ENCODE measurements at places on chromosomes 6 and 20. TPM values are rescaled to one million over a fixed set of nuclear protein-coding genes. Genes with fewer than 3 reads are reported as not detected.

GRCh38 chr6:24536466-24536865 is 41.7 kb downstream of the ALDH5A1 start:
- H3K27me3 ChIP-seq, result no peaks in the 10 kb centered on the region
- H3K36me3 ChIP-seq, result peaks cover 2% of the 10 kb centered on the region
- no peaks in the 10 kb centered on the region for H3K4me1 ChIP-seq
- no peak for DNase-seq
- H3K27ac ChIP-seq, result no peak overlapping the region

The VARS2 gene
- total RNA-seq, result 81.1 TPM

The MYLIP gene
- total RNA-seq, result 9.2 TPM

The THBS2 gene
- not detected for total RNA-seq

Data from activated CD4-positive, alpha-beta T cell treated with anti-CD3 and anti-CD28 coated beads for 36 hours (primary cell).